ENCODE measurements at places on chromosomes 12 and 14.

DNA sequence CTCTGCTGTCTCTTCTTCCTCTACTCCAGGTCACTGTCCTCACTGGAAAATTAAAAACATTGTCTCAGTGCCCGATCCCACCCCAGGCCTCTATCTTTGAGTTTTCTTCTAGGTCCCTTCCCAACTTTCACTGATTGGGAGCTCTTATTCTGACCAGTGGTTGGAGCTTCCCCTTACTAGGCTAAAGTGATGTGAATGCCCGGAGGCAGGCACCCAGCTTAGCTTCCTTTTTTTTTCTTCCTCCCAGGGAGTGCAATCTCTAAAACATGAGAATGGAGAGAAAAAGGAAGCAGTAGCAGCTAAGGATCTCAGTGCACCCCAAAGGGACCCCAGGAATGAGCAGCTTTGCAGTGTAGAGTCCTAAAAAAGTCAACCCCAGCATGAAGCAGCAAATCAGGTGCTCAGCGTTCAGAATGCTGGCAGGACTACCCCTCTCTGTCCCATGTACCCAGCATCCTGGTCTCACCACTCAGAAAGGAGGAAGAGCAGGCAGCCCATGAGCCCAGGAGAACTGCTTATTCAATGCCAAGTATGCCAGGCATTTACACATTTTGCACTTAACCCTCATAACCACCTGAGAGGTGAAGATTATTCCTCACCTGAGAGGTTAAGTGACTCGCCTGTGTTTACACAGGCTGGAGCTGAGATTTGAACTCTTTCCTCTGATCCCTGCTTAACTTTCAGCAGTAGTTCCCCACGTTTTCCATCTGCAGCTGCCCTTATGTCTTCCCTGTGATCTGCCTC lies 146.2 kb upstream of the PWP1 start:
- no peak for DNase-seq

GRCh38 chr12:57732726-57733593 lies 5.6 kb downstream of the AGAP2 start:
- no peak for DNase-seq

- peak; percentile 24 for DNase-seq
Observed at GRCh38 chr12:103672401-103673119, 85.5 kb downstream of the STAB2 start.

DNA sequence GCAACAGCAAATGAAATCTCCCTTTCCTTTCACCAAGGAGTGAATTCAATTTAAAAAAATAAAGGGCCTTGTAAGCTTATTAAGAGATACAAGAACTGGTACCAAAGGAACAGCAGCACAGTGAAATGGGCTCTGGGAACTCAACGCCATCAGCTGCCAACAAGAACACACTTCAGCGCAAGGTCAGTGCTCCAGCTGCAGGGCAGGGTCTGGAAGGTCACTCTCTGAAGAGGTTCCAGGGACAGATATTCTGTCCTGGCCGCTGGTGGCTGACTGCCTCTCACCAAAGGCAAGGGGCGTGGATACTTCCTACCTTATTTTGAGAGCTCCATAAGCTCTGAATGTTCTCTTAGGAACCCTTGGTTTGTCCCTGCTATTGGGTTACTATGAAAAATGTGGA lies 186.6 kb downstream of the CALM1 start:
- DNase-seq = no peak

- no peak for DNase-seq
Observed at GRCh38 chr12:60182354-60182753, 586.5 kb downstream of the SLC16A7 start.

DNA sequence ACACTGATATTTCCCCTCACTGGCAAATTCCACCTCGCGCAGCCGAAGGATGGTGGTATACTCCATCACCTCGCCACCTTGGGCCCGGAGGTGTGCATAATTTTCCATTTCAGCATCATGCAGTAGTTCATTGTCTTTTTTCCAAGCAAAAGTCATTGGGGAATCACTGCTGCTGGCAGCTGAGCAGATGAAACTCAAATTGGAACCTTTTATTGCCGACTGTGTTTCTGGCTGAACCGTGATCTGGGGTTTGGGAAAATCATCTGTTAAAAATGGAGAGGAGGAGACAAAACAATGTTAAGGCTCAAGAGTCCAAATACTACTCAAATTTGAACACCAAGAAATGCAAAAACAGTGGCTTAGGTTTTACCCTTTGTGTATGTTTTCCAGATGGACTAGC lies 39.7 kb downstream of the LRIG3 start:
- DNase-seq = no peak

DNA sequence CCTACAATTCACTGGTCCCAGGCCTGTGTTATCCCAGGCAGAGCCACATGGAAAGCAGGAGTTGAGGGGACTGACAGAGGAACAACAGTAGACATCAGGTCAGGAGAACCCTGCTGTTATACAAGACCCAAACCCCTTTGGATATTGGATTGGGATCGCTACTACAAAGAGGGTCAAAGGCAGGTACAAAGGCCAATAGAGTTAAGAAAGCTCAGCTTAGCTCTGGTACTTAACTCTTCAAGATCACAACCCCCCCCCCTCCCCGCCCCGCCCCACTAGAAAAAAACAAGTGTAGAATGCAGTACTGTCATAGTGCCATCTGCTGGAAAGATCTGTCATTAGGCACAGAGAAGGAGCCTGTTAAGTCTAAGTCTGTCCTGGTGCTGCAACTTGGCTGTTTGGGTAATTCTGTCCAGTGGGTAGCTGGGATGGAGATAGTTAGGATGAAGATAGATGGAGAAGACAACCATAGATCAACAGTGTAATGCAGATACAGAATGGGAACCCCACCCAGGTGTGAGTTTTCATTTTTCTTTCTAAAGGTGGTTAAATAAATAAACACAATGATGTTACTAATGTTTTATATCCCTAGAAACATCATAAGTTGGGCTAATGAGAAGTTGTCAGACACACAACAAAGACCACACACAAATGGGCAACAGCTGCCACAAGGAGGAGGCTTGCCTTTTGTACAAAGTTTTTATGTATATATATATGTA lies 17.2 kb downstream of the REM2 start:
- DNase-seq = peak; percentile 69

- no peak for DNase-seq
Observed at GRCh38 chr14:71474301-71475265, 457.6 kb upstream of the RGS6 start.

DNA sequence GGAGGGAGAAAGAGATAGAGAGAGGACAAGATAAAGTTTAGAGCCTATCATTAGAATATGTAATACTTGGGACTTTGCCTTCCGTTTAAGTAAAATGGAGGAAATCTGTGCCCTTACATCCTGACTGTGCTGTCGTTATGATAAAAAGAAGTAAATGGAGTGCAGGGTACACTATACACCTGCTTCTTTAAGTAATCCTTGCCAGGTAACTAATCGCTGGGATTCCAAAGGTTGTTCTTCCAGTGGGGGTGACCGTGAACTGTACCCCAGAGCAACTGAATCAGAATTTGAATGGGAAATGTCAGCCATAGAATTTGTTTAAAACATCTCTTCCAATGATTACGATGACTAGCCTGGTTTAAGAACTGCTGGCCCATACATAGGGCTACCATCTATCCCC lies 126.1 kb upstream of the EEA1 start:
- no peak for DNase-seq

DNA sequence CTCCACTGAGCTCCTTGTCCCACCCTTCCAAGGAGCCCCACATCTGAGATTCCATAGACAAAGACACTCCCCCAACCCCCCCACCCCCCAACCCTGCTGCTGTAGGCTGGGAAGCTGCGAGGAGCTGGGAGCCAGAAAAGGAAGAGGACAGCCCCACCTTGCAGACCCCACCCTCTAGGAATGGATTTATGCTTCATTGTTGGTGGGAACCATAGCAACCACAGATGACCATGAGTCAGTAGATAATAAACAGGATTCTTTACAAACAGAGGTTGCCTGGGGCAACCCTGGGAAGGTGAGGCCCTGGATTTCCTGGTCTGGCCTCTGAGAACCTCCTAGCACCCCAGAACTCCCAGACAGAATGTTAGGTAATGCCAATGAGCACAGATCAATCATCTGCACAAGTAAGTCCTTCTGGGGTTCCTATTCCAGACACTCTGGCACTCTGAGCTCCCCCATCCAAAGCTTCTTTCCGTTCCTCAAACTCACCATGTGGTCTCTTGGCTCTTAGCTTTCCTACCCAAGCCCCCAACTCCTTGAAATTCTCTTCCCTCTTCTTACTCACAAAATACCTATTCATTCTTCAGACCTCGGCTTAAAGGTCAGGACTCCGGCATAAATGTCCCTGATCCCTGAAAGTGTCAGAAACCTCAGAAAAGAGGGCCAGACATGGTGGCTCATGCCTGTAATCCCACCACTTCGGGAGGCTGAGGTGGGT lies 15.2 kb upstream of the PLEKHG6 start:
- DNase-seq = peak; percentile 95

GRCh38 chr12:65867394-65867793 lies 43.1 kb downstream of the HMGA2 start:
- DNase-seq = peak; percentile 91

- DNase-seq = no peak
Observed at GRCh38 chr14:89707086-89707485, 247.4 kb downstream of the EFCAB11 start.

- no peak for DNase-seq
Observed at GRCh38 chr14:94571950-94572349, 9.3 kb upstream of the SERPINA5 start.

GRCh38 chr14:36465178-36465577 lies 54.9 kb downstream of the NKX2-1 start:
- no peak for DNase-seq

- DNase-seq = no peak
Observed at GRCh38 chr14:51024377-51024776, 70.5 kb downstream of the TRIM9 start.
